Stimulated activated CD8-positive, alpha-beta memory T cell treated with anti-CD3 and anti-CD28 coated beads, Interleukin-7, amount 100 ng/mL, for 1 hour (primary cell): ENCODE measurements at places on chromosomes 2 and 18.

GRCh38 chr2:55158111-55158814, 73.8 kb downstream of the CLHC1 start:
- DNase-seq, result no peak

GRCh38 chr2:9146646-9147045, 60.0 kb upstream of the ASAP2 start:
- no peak for DNase-seq

DNA sequence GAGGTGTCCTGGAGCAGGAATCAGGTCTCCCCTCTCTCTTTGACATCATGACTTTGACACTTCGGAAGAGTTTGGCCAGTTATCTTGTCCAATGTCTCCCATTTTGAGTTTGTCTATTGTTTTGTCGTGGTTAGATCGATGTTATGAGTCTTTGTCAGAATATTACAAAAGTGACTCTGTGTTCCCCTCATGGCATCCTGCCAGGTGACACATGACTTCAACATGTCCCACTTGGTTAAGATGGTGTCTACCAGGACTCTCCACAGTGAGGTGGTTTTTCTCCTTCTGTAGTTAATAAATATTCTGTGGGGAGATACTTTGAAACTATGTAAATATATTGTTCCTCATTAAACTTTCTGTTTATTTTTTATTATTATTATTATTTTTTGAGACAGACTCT, 76.6 kb upstream of the BZW1 start:
- DNase-seq, result no peak

DNA sequence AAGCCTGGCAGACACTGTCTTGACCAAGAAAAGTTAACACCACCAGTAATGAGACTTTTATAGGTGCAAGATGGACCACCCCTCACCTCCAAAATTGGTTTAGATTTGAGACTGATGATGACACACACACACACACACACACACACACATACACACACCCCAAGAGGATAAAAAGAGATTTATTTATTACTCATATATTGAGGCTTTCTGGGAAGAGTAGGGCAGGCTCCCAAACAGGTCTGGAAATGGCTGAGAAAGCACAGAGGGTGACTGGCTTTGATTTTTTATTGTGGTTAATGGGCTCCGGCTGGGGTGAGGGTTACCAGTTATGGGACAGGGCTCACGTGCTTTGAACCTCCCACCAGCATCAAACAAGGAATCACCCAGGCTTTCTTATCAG, 54.2 kb upstream of the ADAM23 start:
- DNase-seq, result no peak

- no peak for DNase-seq
Observed at GRCh38 chr2:85355521-85355920, 952 bp downstream of the ELMOD3 start.

DNA sequence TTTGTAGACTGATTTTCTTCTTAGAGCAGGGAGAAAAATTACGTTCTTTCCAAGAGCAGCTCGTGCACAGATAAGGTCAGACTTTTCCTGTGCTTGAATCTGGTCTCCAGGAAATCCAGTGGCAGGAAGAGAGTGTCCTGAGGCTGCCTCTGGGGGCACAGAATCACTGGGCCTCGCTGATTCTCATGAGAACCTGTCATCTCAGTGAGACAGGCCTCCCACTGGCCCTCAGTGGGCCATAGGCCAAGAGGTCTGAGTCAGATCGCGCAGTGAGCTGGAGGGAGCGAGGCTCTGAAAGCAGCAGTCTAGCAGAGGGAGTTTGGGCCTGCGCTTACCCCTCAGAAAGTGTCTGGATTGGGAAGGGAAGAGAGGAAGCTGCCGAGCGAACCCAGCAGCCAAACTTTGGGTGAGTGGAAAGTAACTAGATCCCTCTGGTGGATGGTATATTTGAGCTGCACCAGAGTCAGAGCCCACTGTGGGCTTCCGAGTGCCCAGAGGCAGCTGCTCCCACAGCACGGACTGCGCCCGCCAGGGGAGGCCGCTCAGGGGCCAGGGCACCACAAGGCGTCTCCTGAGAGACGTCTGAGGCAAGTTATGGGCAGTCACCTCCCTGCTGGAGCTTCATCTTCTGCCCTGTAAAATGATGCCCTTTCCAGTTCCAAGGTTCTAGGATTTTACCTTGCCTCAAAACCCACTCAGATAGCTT, 8.2 kb downstream of the GDF7 start:
- no peak for DNase-seq

GRCh38 chr18:77407733-77408132, 158.1 kb downstream of the GALR1 start:
- no peak for DNase-seq

- no peak for DNase-seq
Observed at GRCh38 chr2:181574321-181574720, 82.6 kb downstream of the CERKL start.

- DNase-seq, result no peak
Observed at GRCh38 chr2:28382755-28383154, 9.9 kb upstream of the FOSL2 start.

GRCh38 chr2:217466805-217467204, 536.0 kb downstream of the TNS1 start:
- DNase-seq, result no peak

- no peak for DNase-seq
Observed at GRCh38 chr2:160490733-160491685, 2.6 kb downstream of the RBMS1 start.

DNA sequence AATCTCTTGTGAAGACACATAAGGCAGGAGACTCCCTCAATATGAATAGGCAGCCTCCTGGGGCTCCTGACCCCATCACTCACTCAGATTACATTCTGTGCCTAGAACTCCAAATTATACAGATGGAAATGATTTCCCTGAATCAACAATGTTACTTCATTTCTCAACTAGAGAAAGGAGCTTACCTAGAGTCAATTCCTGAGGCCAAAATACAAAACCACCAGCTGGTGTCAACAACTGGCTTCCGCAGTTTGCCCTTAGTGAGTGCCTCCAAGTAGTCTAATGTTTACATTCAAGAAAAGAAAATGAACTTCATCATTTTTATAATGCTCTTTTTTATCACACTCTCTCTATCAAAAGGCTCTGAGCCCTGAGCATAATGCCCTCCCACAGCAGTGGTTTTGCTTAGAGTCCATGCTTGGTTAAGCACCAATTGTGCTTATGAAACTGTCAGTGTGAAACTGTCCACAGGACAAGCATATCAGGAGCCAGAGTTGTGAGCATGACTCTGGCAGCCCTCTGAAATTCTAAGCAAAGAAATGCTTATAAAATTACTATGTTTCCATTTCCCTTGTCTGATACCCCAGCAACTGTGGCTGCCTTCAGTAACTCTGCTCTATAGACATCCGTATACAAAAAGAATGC, 305.7 kb upstream of the PKDCC start:
- DNase-seq, result no peak

DNA sequence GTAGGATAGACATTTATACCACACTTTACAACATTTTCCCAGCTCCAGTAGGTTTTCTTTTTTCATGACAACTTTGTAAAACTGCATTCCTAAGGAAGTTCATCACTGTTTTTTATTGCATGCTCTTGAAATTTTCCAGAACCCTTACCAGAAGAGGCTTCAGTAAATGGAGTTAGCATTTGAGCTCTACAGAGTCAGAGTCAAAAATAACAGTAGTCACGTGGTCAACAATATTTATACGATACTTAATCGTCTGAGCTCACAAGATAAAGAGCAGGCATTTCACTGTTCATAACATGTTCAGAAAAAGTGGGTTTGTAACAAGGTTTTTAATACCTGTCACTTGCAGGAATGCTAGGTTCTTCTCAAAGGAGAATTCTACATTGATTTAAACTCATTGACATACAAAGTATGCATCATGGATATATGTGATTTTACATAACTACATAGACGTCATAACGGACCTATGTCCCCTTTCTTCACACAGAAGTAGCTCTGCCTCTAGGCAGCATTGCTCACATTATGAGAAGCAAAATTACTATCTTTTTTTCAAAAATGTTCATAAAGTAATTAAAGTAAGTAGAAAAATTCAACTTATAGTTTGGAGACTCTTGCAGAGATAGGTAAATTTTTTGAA, 187.0 kb upstream of the COL3A1 start:
- no peak for DNase-seq

- DNase-seq, result no peak
Observed at GRCh38 chr2:172623249-172623965, 67.5 kb downstream of the PDK1 start.

DNA sequence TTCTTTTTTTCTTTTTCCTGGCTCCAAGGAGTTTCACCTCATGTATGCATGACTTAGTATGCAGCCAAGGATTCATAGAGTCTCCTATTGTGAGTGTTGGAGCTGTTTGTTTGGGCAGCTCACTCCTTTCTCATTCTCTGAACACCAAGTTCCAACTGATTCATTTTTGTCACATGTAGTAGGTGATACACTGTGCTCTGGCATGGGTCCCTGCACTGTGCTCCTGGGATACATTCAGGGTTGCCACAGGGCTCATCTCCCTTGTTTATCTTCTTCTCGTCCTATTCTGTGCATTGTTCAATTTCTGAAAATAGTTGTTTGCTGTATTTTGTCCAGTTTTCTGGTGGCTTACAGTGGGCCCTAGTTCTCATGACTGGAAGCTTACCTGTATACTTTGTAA, 96.8 kb downstream of the ZNF407 start:
- no peak for DNase-seq

- DNase-seq, result no peak
Observed at GRCh38 chr2:160566717-160567116, 73.1 kb upstream of the RBMS1 start.

- no peak for DNase-seq
Observed at GRCh38 chr18:2970772-2971659, 41.9 kb downstream of the LPIN2 start.

GRCh38 chr2:96623116-96623515, 15.0 kb downstream of the KANSL3 start:
- DNase-seq, result no peak

DNA sequence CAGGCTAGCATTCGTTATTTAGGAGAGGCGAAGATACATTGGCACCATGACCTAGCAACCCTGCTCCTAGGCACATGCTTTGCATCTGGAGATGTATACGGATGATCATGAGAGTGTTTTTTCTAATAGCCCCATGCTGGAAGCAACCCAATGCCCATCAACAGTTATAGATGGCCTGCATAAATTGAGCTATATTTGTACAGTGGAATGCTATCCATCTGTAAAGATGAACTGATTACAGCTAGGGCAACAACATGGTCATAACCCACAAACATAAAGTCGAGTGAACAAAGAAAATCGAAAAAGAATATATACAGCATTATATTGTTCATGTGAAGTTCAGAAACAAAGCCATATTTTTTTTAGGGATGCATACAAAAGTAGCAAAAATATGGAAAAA, 20.6 kb upstream of the CHRNA1 start:
- no peak for DNase-seq

- DNase-seq, result no peak
Observed at GRCh38 chr2:177828557-177828956, 244.0 kb downstream of the PDE11A start.

GRCh38 chr2:102848366-102848839, 86.6 kb downstream of the TMEM182 start:
- no peak for DNase-seq

DNA sequence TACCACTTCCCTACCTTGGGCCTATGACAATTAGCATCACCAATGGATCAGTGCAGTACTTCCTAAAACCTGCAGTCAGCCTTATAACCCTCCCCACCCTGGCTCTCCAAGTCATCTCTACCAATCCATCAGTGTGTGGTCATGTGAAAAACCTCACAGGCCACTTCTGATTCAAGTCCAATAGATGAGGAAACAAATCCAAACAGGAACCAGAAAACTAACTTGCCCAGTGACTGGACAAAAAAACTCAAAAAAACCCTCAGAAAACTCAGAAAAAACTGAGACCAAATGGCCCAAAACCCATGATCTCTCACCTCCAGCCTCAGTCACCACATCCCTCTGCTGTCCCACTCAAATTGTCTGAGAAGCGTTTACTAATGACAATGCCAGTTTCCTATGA, 43.3 kb downstream of the TGFA start:
- DNase-seq, result no peak

GRCh38 chr2:106109675-106110424, 84.3 kb downstream of the UXS1 start:
- DNase-seq, result no peak

DNA sequence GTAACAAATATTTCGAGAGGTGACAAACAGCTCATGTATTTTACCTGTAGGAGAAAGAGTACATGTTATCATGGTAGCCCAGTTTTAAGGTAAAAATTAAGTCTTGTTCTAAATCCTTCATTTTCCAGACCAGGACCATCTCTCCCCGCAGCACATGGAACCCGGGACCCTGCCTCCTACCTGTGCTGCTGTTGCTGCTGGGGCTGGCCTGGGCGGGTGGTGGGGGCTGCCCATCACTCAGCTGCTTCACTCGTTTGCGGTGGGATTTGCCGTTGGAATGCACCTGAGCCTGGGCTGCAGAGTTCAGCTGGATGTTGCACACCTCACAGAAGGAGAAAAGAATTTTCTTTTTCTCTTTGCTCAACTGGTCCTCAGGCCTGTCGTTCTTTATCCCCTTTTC, 92.1 kb downstream of the ZNF385B start:
- no peak for DNase-seq
